Fibroblast of skin of scalp (primary cell): ENCODE measurements at places on chromosomes 3 and 15.
A peak's percentile ranks its signal among the peaks of the same experiment; 100 is the strongest.

- DNase-seq, result no peak
Observed at GRCh38 chr3:16300881-16301359, 35.9 kb downstream of the OXNAD1 start.

DNA sequence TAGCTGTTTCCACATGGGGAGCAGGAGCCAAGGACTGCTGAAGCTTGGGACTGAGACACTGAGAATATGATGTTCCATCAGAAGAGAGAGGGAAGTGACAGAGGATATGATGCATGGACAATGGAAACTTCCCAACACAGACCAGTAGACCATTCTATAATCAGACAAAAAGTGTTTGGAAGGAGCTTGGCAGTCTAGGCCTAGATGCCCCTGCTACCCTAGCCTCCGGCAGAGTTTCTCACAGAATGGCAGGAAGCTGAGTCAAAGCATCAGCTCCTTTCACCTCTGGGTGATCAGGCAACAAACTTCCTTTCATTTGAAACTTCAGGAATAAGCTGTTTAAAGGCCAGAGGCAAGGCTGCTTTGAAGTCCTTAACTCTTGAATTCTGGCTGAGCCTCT lies 222.0 kb downstream of the NEK10 start:
- DNase-seq, result no peak

- DNase-seq, result peak; percentile 44
Observed at GRCh38 chr15:38905632-38906031, 341.0 kb upstream of the RASGRP1 start.

DNA sequence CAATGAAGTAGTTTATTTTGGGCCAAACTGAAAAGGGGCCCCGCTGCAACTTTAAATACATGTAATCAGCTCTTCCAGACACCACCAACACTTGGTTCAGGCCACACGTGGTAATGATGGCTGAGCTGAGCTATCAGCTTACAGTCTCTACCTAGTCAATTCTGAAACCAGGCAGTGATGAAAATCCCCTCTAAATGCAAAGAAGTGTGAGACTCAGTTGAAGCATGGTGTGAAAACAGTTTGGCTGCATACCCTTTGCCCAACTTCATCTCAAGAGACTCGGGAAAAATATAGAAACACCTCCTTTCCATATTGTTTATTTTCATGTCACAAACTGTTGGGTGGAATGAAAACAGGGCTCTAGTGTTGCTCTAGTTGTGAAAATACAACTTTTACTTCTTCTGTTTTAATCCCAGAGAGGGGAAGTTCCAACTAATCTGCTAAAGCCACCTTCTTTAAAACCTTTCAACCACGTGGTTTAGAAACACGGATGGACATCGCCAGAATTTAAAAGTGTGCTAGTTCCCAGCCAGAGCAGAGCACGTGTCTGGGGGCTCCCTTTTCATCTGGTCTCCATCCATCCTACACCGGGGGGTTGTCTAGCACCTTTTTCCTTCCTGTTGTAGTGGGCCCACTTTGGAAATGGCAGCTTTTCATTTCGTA lies 229.1 kb downstream of the EPHB1 start:
- DNase-seq, result no peak

DNA sequence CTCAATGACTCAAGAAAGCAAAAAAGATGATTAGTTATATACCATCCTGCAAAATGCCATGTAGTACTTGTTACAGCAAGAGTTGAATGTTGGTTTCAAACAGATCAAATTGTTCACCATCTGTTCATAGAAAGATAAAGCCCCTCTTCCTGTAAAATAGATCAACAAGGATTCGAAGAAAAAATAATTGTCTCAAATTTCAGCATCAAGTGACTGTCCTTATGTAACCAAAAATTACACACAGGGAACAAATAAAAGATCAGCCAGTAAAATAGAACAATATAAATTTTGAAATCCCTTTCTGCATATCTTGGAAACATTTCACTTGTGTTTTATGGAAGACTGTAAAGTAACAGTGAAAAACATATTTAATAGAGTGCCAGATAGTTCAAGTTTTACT lies 165.1 kb upstream of the STAC start:
- DNase-seq, result no peak

DNA sequence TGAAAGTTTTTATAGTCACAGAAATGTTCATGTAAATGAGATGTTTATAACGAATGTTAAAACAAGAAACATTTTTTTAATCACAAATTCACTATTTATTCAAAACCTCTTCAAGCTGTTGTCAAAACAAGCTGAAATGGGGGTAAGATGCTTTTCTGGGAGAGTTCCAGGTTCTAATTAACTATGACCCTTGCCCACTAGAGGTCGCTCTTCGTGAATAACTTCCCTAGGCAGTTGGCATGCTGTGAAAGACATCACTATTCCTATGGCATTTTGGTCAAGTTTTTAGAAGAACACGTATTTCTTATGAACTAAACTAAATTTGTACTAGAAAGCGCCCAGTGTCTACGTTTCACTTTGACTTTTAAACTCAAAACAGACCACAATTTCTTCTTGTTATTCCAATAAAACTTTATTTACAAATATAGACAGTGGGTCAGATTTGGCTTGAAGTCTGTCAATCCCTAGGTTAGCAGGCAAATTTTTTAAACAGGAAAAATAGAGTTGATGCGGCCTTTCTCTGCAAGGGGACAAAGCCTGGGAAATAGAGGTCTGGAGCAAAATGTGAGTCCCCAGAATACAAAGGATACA lies 62.8 kb upstream of the CMTM8 start:
- peak; percentile 65 for DNase-seq

DNA sequence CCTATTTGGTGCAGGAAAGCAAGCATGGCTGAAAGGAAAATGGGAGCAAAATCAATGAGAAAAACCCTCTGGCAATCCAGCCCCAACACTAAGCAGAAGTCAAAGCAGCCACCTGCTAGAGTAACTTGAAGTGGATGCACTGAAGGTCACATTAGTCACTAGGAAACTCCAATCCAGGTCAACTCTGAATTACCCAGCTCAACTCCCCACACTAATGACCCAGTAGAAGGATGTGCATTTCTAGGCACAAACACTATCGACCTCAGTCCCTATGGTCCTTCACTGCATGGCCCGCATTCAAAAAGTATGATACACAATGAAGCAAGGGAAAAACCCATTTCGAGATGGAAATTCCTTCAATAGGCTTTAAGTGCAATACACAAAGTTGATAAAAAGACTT lies 80.6 kb downstream of the RAD18 start:
- no peak for DNase-seq

- no peak for DNase-seq
Observed at GRCh38 chr15:76340803-76341365, 4.3 kb downstream of the ISL2 start.

DNA sequence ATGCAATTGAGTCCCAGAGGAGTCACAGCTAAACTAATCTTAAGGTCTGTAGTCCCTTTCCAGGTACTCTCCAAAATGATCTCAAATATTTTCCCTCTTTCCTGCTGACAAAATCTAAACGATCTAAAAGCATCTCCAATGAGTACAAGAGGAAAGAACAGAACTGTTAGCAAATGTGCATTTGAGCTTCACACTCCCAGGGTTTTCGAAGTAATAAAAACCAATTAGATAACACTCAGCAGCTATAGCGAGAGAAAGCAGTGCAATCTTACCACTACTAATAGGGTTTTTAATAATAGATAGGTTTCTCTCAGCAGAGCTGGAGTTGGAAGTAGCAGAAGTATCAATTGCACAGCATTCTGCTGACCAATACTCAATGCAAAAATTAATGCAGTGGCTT lies 995.4 kb downstream of the TUSC7 start:
- no peak for DNase-seq

GRCh38 chr15:55133972-55134371 lies 62.8 kb downstream of the RSL24D1 start:
- DNase-seq, result no peak

GRCh38 chr3:172546628-172547214 lies 23.5 kb upstream of the TNFSF10 start:
- DNase-seq, result no peak

DNA sequence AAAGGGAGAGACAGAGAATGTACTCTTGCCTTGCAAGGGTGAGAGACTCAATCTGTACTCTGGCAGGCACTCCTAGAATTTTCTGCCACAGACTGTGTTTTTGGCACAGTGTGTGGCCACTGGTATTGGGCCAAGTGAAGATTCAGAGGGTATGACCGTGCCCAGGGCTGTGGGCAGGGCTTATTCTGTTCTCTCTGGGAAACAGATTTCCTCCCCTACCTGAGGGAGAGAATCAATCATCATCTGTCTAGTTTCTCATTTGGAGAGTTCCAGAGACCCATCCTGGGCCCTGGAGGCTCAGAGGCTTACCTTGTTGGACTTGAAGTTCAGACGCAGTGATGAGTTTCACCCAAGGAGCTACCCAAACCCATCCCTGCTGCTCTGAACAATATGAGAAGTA lies 28.2 kb downstream of the CSTA start:
- peak; percentile 3 for DNase-seq

DNA sequence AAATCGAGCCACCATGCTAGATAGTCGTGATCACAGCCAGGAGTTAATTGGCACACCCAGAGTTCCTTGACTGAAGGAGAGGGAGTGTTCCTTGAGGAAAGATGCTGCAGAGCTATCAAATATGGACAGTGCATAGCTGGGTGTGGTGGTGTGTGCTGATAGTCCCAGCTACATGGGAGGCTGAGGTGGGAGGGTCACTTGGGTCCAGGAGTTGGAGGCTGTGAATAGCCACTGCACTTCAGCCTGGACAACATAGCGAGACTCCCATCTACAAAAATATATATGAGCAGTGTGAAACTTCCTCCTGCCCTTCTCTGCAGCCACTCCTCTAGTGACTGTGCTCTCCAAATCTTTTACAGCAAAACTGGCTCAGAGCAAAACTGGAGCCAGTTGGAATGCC lies 10.0 kb upstream of the USP13 start:
- no peak for DNase-seq

- DNase-seq, result peak; percentile 33
Observed at GRCh38 chr3:177603148-177603603, 405.9 kb upstream of the TBL1XR1 start.

- DNase-seq, result peak; percentile 61
Observed at GRCh38 chr3:188315553-188315952, 161.6 kb downstream of the LPP start.

- no peak for DNase-seq
Observed at GRCh38 chr15:83476066-83476465, 28.9 kb downstream of the SH3GL3 start.

GRCh38 chr15:77904901-77905300 lies 172.6 kb downstream of the TBC1D2B start:
- DNase-seq, result no peak

DNA sequence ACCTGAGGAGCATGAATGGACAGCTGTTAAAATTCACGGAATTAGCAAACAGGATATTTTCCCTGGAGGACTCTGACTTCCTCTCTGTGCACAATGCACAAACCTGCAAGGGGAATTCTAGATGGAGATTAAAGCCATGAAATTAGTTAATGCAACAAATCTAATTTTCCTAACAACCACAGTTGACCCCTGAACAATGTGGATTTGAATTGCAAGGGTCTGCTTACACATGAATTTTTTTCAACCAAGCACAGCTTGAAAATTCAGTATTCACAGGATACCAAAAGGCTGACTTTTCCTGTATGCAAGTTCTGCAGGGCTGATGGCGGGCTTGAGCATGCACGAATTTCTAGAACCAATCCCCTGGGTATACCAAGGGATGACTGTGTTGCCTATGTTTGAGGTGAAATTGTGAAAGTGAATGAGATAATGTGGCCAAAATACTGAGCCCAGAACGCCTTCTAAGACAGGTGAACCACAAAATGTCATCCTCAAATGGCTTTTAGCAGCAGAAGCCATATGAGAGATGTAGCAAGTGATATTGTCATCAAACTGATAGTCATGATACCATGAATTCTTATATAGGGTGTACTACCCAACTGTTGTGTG lies 52.5 kb downstream of the COL8A1 start:
- no peak for DNase-seq

DNA sequence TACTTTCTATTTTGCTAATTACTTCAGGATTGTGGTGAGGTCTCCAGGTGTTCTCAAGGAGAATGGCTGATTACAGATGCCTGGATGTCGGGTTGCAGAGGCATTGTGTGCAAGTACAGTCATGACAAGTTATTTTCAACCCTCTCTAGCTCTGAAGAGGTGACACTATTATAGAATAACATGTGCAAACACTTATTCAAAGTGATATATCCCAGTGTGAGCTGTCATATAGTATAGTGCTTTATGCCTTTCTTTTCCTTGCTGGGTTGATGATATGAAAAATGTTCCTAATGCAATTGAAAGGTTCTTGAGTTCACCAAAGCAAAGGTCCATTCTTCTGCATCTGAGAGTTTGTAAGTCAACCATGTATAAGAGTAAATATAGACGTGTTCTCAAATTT lies 167.2 kb downstream of the SPATA16 start:
- no peak for DNase-seq

DNA sequence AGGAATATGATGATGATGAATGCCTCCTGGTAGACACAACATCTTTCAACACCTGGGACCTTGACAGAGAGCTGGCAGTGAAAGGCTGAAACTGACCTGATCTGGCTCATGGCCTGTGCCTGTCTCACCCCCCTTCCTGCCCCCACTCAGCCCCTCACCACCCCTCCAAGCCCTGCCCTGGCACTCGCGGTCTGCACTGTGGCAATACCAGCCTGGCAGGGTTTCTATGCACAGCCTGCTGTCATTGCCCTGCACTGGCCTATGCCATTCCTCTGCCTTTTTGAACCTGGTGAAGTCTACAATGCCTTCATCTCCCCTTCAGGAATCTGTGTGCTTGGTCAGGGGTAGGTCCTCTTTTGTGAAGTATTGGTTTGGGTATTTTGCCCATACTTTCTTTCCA lies 56.5 kb downstream of the ACAD9 start:
- no peak for DNase-seq

GRCh38 chr3:171851660-171852058 lies 8.5 kb downstream of the TMEM212 start:
- DNase-seq, result peak; percentile 44

DNA sequence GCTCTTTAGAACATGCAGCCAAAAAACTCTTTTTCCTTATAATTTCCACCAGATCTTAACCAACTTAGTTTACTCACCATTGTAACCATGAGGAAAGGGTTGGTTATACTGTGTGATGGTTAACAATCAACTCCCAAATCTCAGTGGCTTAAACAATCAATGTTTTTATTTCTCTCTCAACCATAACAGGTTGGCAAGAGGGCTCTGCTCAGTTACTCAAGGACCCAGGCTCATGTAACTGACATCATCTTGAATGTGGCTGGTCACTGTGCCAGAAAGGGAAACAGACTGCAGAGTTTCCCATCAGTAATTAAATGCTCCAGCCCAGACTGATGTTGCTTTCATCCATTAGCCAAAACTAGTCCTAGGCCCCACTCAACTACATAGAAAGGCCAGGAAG lies 69.0 kb downstream of the ANKRD28 start:
- DNase-seq, result no peak

DNA sequence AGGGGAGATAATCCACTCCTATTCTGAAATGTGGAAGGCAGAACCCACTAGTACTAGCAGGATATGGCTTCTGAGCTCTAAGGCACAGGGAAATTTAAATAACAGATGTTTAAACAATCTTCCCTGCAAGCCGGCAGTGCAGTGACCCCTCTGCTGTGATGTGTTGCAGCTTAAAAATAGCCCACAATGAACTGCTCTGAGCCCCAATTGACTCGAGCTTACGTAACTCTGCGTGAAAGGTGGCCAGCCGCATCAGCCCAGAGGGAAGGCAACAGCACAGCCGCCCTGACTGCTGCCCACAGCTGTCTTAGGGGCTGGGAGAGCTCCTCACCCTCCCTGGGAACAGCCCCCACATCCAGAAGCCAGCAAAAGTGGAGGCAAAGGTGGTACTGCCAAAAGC lies 12.5 kb upstream of the CAMKV start:
- no peak for DNase-seq

- DNase-seq, result no peak
Observed at GRCh38 chr15:40103864-40104271, 4.8 kb downstream of the BMF start.

- DNase-seq, result no peak
Observed at GRCh38 chr3:108223928-108224327, 1.7 kb upstream of the IFT57 start.
